ENCODE measurements at places on chromosomes 12 and 14. TPM values are rescaled to one million over a fixed set of nuclear protein-coding genes. Genes with fewer than 3 reads are reported as not detected.

DNA sequence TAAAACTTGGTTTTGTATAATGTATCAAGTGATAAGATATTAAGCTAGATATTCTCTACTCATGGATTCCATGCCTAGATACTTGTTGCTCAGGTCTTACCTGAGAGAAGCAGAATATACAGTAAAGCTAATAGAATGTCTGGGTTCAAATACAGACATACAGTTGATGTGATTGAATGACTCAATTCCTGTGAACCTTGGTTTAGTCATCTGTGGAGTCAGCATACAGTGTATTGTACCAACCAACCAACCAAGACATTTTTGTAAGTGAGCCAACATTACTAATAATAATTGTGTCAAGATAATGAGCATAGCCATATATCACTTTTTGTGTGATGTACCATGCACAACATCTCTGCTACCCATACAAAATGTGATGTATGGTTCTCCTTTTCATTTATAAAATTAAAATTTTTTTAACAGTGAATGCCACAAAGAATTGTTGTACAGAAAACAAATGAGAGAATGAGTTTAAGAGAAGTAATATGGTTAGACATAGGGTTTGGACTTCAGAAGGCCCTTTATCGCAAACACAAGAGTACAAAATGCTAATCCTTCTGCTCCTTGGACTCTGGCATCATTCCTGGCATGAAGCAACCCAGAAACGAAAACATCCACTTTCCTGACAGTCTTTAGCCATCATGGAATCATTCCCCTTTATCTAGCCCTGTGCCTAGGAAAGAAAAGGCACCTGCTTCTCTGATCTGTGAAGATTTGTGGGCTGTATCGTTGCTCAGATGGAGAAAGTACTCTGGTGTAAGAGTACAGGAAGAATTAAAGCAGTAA is 977.2 kb upstream of the USP15 start:
- H3K4me3 ChIP-seq: no peak overlapping the region
- H3K27me3 ChIP-seq: no peaks in the 10 kb centered on the region
- H3K4me1 ChIP-seq: no peaks in the 10 kb centered on the region
- no peaks in the 10 kb centered on the region for H3K36me3 ChIP-seq
- no peak overlapping the region for H3K27ac ChIP-seq
- DNase-seq: no peak

GRCh38 chr12:130683811-130684210 is 32.3 kb downstream of the RIMBP2 start:
- peaks cover 12% of the 10 kb centered on the region for H3K4me1 ChIP-seq
- H3K27me3 ChIP-seq: peaks cover 2% of the 10 kb centered on the region
- H3K36me3 ChIP-seq: no peaks in the 10 kb centered on the region
- no peak overlapping the region for H3K27ac ChIP-seq
- no peak overlapping the region for H3K4me3 ChIP-seq
- no peak for DNase-seq

DNA sequence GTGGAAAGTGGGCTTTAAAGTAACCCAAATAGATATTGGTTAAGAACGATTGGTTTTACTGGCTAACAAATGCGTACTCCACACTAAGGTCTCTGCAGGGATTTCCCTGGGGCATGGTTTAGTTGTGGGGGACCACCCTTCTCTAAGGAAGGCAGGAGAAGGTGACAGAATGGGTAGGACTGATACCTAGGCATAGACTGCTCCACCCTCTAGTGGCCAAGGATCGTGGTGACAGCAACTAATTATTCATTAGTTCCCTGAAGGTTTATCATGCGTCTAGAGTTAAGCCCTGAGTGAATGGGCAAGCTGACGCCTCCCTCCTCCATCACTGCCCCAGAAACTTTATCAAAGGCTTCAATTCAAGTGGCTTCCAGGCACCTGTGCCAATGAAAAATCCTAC is 9.1 kb downstream of the FAM181A start:
- H3K36me3 ChIP-seq: peaks cover 2% of the 10 kb centered on the region
- peak; percentile 31 for DNase-seq
- peak overlapping the region; percentile 82 for H3K4me3 ChIP-seq

DNA sequence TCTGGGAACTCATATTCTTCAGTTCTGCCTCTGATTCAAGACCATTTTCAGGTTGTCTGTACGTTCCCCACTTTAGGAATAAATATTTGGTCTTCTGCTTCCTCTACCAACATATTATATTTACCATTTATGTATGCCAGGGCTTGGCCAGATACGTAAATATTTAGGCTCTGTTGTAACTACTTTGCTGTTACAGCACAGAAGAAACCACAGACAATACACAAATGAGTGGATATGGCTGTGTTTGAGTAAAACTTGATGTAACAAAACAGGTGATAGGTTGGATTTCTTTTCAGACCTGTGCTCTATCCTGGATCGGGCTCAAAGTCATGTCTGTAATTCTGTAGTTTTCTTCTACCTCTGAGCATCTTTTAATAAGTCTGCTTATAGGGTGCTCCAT is 37.5 kb downstream of the RAP1B start:
- DNase-seq: no peak
- H3K27ac ChIP-seq: no peak overlapping the region
- H3K4me3 ChIP-seq: no peak overlapping the region
- no peaks in the 10 kb centered on the region for H3K4me1 ChIP-seq
- no peaks in the 10 kb centered on the region for H3K27me3 ChIP-seq
- peaks cover 3% of the 10 kb centered on the region for H3K36me3 ChIP-seq

- H3K27me3 ChIP-seq: no peaks in the 10 kb centered on the region
- H3K4me1 ChIP-seq: peaks cover 6% of the 10 kb centered on the region
- no peak overlapping the region for H3K4me3 ChIP-seq
- H3K27ac ChIP-seq: no peak overlapping the region
Observed at GRCh38 chr14:31229638-31230572, 22.3 kb upstream of the HECTD1 start.

DNA sequence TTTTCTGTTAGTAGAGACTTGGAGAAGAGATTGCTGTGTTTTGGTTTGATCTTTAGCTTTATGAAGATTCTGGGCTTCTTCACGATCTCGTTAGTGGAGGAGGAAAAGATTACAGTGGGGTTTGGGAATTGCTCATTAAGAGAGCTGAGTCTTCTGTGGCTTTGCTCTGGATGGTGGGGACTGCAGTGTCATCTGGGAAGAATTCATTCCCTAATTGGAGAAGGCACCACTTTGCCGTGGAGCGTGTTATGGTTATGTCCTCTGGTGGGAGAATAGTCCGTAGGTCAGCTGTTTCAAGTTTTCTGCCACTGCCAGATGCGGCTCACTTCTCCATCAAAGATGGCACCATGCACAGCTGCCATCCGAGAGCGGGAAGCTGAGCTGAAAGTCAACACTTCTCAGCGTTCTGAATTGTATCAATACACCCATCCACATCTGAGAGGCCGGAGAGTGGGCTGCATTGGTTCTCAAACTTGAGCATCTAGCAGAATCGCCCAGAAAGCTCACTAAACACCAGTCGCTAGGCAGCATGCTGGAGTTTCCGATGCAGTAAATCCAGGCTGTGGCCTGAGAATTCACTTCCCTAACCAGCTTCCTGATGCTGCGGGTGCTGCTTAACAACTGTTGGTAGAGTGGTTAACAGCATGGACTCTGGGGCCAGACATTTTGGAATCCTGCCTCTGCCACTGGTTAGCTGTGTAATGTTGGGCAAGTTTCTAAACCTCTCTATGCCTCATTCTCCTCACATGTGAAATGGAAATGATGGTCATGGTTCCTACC is 117.8 kb downstream of the PLXNC1 start:
- peaks cover 20% of the 10 kb centered on the region for H3K4me1 ChIP-seq
- no peak overlapping the region for H3K4me3 ChIP-seq
- H3K36me3 ChIP-seq: peaks cover 17% of the 10 kb centered on the region
- H3K27me3 ChIP-seq: no peaks in the 10 kb centered on the region

DNA sequence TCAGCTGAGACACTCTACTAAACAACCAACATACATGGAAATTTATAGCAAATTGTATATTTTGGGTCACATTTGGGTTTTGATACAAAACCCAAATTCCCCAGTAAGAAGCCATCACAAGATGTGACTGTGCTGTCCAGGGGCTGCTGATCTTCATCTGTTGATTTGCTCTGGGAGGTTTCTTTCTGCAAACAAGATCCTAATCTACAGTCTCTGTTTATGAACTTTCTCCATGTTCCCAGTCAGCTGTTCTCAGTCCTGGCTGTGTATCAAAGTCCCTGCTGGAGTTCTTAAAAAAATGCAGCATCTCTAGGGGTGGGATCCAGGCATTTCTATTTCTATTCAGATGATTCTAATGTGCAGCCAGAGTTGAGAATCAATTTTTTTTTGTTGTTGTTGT is 85.1 kb downstream of the ATP23 start:
- no peak overlapping the region for H3K4me3 ChIP-seq
- H3K36me3 ChIP-seq: no peaks in the 10 kb centered on the region
- no peaks in the 10 kb centered on the region for H3K4me1 ChIP-seq
- H3K27me3 ChIP-seq: no peaks in the 10 kb centered on the region
- DNase-seq: no peak

DNA sequence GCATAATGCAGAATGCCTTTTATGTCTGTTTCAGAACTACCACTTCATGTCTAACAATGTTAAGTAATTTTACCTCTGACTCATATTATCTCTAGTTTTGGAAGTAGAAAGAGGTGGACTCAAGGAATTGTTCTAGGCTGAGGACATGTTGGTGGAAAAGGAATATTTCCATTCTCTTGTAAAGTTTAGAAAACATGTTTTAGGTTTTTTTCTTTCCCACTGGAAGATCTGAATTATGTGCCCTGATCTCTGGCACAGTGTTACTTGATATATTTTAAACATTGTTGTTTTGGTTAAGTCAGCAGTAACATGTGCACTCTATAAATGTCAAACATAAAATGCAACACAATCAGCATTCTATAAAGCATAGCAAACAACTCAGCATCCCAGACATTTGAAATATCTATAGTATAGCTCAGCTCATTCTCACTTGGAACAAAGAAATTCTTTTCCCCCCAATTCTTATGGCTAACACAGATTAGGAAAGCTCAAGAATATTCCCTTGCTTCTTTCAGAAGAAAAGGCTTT is 202.3 kb downstream of the STXBP6 start:
- no peaks in the 10 kb centered on the region for H3K36me3 ChIP-seq
- H3K4me1 ChIP-seq: peaks cover 16% of the 10 kb centered on the region
- H3K27me3 ChIP-seq: no peaks in the 10 kb centered on the region
- no peak overlapping the region for H3K27ac ChIP-seq
- DNase-seq: no peak
- H3K4me3 ChIP-seq: no peak overlapping the region

GRCh38 chr12:100936661-100937060 is 142.1 kb downstream of the ANO4 start:
- H3K27ac ChIP-seq: no peak overlapping the region
- H3K27me3 ChIP-seq: no peaks in the 10 kb centered on the region
- H3K4me3 ChIP-seq: no peak overlapping the region

DNA sequence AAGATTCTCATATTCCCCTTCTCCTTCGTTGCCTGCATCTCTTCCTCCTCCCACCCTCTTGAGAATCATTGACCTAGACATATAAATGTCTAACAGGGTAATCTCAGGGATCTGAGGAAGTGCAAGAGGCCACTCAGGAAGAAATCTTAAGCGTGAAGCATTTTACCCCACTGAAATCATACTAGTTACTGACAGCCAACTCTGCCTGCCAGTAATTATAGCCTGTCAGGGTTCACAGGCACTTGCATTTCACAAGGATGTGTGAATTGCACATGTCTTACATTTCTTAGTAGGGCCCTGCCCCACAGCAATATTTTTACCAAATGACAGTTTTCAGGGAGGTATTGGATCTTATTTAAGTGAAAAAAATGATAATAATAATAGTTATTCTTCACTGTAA is 127.2 kb downstream of the SLC15A5 start:
- no peaks in the 10 kb centered on the region for H3K27me3 ChIP-seq
- H3K27ac ChIP-seq: no peak overlapping the region
- no peaks in the 10 kb centered on the region for H3K36me3 ChIP-seq
- H3K4me3 ChIP-seq: no peak overlapping the region
- DNase-seq: no peak
- H3K4me1 ChIP-seq: no peaks in the 10 kb centered on the region

DNA sequence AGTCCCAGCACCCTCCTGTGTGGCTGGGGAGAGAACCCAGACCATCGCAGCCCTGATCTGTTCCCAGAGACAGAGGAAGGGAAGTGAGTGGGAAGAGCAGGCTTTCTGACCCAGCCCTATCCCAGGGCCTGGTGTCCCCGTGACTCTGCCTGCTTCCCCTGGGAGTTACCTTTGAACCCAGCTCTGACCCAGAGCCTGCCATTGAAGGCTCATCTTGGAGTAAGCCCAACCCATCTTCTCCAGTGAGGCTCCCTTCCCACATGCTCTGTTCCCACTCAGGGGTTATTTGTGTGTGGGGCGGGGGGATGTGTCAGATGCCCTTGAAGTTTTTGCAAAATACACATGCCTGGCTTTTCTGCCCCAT is 6.0 kb downstream of the TMEM63C start:
- peaks cover 3% of the 10 kb centered on the region for H3K4me1 ChIP-seq
- no peak for DNase-seq
- H3K4me3 ChIP-seq: no peak overlapping the region
- H3K27me3 ChIP-seq: peaks cover 20% of the 10 kb centered on the region

DNA sequence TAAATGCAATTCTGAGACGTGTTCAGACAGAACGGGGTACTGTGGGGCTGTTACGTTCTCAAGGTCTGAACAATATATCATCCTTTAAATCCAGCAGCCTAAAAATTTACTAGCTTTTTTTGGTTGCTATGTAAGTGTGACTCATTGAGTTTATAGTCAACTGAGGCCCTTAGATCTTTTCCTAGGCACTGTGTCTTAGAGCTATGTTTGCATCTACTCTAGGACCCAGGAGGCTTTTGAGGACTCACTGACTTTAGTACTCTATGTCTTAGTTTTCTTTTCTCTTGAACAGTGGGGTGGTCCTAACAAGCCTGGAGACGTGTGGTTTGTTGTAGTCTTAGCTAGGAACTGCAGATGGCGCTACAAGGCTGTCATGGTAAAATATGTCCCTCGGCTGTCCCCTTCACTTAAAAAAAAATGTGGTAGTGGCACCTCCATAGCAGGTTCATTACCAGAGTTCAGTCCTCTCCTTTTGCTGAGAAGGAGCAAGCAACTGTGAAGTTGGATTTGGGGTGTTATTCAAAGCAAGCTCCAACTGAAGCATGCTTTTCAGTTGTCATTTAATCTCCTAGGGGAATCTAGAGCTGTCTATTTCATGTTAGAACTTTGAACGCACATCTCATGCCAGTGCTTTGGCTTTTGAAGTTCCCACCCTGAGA is 8.7 kb upstream of the SPATS2 start:
- H3K27me3 ChIP-seq: peaks cover 31% of the 10 kb centered on the region
- H3K36me3 ChIP-seq: no peaks in the 10 kb centered on the region
- H3K4me3 ChIP-seq: peak overlapping the region; percentile 22
- no peak overlapping the region for H3K27ac ChIP-seq

DNA sequence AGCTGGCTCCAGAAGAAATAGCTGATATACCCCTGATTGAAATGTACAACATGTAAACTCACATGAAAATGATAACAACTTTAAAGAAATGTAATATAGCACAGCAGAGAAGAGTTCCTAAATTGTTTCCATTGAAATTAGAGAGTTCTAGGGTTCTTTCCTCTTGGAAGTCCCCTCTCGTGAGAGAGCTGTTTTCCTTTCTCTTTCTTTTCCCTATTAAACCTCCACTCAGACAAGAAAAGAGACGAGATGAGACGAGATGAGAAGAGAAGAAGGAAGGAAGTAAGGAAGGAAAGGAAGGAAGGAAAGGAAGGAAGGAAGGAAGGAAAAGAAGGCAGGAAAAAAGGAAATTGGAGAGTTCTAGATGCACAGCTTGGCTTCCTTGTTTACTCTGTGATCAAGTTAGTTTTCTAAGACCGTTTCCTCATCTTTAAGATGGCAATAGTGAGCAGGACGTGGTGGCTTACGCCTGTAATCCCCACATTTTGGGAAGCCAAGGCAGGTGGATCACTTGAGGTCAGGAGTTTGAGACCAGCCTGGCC is 11.9 kb downstream of the DRAM1 start:
- H3K27me3 ChIP-seq: no peaks in the 10 kb centered on the region
- H3K4me3 ChIP-seq: no peak overlapping the region
- no peak overlapping the region for H3K27ac ChIP-seq
- DNase-seq: no peak
- H3K36me3 ChIP-seq: no peaks in the 10 kb centered on the region

Gene BRI3BP
- 19.0 TPM for total RNA-seq

Gene LAG3
- total RNA-seq: 4.7 TPM
